ENCODE measurements at places on chromosomes 5 and 9.
A peak's percentile ranks its signal among the peaks of the same experiment; 100 is the strongest.

DNA sequence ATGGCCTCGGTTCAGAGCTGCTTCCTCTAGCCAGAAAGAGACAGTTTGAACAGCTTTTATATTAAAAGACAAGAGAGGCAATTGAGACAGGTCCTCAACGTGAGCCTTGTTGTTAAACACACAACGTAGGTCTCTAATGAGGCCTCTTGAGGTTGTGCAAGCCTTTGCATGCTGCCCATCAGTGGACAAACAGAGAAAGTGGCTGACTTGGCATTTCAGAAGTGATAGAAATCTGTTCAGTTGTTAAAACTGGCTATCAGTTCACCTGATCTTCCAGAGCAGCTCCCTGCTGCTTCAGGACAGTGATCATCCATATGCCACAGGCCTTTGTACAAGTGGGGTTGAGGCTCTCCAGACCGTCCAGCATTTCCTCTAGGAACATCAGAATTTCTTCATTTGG lies 58.8 kb downstream of the MROH2B start:
- no peak for DNase-seq

DNA sequence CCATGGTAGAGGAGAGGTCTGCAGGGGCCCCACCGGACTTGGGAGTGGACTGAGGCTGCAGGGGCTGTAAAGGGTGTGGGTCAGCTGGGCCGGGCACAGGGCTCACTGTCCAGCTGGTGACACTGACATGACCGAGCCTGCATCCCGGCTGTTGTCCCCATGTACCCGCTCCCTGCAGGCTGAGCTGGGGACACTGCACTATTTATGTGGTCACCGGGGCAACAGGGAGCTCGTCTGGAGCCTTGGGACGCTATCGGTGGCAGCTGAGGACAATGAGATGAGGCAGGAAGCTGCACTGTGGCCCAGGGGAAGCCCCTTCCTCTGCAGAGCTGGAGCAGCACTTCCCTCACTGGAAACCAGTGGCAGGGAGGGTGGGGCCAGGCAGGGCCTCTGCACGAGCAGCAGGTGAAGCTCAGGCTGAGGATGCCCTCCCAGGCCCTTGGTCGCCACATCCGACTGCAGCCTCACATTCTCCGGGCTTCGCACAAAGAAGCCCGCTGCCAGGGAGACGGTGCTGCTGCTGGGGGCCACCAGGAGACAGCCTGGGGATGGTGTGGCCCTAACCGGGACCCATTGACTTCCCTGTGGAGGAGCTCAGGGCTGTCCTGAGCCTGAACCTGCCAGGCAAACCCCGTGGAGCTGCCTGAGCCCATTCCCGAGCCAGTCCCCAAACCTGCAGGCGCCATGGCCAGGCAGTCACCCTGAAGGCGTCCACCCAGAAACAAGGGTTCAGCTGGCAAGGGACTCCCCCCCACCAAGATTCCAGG lies 26.4 kb downstream of the ZDHHC11B start:
- peak; percentile 38 for DNase-seq

GRCh38 chr5:134430001-134430569 lies 18.4 kb upstream of the CDKN2AIPNL start:
- DNase-seq = no peak

DNA sequence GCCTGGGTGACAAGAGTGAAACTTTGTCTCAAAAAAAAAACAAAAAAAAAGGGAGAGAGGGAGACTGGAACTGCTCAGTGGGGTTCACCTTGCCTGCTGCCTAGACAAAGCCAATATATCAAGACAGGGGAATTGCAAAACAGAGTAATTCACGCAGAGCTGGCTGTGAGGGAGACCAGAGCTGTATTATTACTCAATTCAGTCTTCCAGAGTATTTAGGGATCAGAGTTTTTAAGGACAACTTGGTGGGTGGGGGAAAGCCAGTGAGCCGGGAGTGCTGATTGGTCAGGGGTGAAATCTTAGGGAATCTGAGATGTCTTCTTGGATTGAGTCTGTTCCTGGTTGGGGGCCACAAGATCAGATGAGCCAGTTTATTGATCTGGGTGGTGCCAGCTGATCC lies 25.6 kb upstream of the SPIN1 start:
- no peak for DNase-seq

GRCh38 chr5:137696481-137696880 lies 39.4 kb downstream of the KLHL3 start:
- no peak for DNase-seq

- no peak for DNase-seq
Measured at GRCh38 chr9:134287591-134288491, 38.4 kb upstream of the RXRA start.

- no peak for DNase-seq
Measured at GRCh38 chr5:139669662-139670368, 21.7 kb downstream of the CXXC5 start.

- DNase-seq = no peak
Measured at GRCh38 chr9:94937214-94937903, 210.9 kb downstream of the AOPEP start.

DNA sequence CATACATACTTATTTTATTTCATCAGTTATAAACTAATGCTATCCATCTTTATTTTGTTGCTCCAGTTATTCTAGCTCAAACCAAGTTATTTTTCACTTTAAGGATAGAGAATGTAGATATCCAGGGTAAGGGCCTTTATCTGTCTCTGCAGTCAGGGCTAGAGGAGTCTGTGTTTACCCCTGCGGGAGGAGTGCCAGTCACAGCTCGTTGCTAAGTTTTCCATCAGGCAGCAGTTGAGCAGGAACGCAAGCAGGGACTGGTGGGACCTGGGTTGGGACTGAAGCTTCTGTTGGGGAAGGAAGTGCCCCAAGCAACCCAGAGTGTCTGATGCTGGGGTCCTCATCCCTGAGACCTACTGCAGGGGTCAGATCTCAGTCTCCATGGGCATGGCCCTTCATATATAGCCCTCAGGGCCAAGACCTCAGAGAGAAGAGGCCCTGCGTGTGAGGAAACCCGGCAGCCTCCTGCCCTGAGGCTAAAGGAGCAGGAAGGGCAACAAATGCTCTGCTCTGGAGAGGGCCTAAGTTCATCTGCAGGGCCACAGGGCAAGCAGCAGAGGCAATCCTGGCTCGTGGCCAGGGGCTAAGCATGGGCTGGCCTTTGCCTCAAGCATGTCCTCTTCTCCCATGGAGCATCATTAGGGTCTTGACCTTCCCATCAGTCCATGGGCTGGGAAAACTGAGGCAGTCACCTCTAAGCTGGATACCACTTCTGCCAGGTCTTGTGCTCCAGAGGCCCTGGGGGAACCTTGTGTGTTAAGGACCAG lies 6.6 kb downstream of the SLC22A4 start:
- no peak for DNase-seq

DNA sequence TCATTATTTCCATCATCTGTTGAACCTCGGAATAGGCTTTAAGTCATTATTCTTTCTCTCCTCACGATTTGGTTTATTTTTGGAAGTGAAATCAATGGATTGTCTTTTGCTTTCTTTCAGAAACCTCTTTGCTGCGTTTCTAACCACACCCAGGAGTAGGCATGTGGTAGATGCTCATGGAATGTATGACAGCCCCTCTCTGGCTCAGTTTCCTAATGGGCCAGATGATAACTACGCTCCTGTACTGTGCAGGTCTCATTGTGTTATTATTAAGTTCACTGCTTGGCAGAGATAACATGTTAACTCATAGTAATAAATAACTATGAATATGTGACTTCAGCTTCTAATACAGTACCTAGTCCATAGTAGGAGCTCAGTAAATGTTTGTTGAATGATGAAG lies 175.5 kb upstream of the KLF4 start:
- DNase-seq = no peak

GRCh38 chr5:14801792-14802191 lies 69.8 kb downstream of the ANKH start:
- no peak for DNase-seq

- no peak for DNase-seq
Measured at GRCh38 chr5:135921388-135921787, 25.7 kb upstream of the IL9 start.

DNA sequence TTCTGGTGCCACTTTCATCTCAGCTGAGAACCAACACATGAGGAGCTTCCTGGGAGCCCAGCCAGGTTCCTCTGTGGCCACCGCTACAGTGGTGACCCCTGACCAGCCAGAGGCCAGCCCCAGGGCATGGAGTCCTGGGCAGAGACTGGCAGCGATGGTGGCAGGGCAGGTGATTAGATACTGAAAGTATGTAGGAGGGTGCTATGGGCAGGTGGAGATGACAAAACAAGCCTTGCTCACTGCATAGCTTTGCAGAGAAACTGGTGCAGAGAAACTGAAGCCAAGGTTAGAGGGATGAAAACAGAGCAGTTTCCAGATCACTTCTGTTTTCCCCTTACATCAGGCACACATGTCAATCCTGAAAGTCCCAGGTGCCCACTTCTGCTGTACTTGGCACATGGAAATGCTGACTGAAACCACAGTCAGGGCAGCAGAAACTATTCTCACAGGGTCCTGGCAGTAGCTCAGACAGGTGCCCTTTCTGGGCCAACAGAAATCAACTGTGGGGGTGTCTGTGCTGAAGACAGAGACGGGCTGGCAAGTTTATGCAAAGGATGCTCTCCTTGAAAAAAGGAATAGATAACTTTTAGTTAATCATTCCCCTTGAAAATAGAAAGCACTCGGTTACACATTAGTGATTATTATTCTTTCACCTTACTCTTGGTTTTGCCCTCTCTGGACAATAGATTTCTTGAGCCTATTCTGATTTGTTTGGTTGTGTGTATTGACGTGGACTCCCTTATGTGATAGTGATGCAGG lies 90.3 kb downstream of the ANKRD55 start:
- DNase-seq = no peak

DNA sequence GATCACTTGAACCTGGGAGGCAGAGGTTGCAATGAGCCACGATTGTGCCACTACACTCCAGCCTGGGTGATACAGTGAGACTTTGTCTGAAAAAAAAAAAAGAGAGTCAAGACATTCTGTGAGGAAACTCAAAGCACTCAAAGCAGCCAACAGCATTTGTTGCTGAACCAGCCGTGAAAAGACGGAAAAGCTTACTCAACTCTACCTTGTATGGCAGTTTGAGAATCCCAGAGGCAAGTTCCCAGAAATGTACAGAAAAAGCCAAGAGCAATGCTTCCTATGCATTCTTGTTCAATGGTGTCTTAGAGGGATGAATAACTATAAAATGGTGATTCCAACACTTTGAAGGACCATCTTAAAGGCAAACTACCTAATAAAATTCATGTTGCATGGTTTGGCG lies 170.2 kb downstream of the HSD17B3 start:
- DNase-seq = no peak

DNA sequence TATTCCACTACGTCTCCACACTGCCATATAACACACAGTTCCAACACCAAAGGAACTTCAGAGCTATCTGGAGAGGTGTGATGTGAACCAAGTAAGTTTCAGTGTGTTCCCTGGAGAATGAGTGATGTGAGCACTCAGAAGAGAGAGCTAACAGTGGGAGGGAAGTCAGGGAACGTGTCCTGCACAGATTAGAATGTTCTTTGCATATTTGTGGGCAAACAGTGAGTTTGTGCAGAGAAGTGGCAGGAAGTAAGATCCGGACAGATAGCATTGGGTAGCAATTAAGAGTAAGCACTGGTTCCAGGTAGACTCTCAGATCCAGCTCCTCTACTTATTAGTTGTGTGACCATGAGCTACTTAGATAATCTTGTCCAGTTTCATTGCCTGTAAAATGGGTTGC lies 206.4 kb downstream of the PDZD2 start:
- DNase-seq = no peak

GRCh38 chr9:84439250-84439649 lies 98.7 kb upstream of the SLC28A3 start:
- DNase-seq = no peak

DNA sequence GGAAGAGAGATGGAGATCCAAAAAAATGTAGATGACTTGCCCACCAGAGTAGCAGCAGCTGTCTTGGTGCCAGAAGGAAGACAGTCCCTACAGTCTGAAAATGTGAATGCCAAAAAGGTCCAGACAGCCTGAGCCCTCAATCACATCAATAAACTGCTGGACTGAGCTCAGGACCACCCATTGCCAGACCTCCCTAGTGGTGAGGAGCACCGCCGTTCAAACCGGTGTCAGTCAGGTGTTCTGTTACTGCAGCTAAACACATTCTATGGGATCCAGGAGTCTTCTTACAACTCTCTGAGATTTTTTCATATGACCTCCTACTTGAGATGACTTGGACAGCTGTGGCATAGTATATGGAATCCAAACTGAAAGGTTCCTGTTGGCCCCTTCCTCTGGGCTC lies 32.0 kb upstream of the OTP start:
- DNase-seq = no peak

- DNase-seq = no peak
Measured at GRCh38 chr5:14247054-14247386, 103.9 kb downstream of the TRIO start.

GRCh38 chr9:15306068-15306756 lies 804 bp downstream of the TTC39B start:
- no peak for DNase-seq

DNA sequence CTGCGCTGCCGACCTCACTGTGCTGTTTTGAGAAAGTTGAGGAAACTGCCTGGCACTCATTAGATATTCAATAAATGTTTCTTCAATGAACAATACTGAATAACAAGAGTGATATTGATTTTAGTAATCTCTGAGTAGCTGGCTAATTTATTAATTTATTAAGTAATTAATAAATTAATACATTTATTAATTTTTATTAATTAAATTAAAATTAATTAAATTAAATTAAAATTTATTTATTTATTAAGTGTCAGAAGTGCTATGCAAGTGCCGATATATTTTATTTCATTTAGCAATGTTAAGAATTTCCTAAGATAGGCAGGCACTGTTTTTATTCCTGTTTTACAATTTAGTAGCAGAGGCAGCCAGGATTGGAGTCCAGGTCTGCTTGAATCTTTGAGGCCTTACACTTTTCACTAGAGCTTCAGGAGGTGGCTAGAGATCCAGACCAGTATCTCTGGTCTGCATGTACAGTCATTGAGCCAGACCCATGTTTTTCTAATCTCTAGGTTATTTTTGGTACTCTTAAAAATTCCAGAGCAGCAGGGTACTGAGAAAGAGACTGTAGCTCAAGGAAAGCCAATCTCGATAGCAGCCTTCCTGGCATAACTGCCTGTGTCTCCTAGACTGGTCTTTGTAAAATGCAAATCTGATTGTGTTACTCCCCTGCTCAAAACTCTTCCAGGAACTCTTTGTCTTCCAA lies 109.2 kb downstream of the ARHGEF28 start:
- DNase-seq = no peak

DNA sequence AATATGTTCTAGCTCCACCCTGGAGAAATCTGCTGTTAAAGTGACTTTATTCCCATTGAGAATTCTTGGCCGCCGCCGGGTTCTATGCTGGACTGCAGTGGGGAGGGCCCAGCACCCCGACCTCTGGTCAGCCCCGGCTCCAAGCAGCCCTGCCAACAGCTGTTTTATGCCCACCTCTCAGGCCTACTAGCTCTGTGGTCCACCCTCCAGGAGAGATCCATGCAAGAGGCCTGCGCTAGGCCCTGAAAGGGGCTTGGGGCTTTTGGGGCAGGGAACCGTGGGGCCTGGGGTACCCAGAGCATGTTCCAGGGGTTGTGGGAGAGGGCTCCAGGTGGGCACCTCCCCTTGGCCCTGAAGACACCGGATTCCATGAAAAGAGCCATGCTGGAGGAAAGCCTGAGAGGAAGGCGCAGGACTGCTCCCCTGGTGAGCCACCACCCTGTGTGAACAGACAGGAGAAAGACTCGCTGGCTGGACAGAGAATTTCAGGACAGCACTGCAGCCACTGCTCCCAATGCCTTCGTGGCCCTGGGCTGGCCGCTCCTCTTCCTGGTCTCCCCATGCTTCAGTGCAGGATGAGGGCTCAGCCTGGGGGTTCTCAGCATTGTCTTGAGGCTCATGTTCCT lies 44.6 kb upstream of the RUFY1 start:
- no peak for DNase-seq

Measured in globus pallidus (tissue), 1 donor.